BJ (cell line): ENCODE measurements at places on chromosomes 6 and 20.

DNA sequence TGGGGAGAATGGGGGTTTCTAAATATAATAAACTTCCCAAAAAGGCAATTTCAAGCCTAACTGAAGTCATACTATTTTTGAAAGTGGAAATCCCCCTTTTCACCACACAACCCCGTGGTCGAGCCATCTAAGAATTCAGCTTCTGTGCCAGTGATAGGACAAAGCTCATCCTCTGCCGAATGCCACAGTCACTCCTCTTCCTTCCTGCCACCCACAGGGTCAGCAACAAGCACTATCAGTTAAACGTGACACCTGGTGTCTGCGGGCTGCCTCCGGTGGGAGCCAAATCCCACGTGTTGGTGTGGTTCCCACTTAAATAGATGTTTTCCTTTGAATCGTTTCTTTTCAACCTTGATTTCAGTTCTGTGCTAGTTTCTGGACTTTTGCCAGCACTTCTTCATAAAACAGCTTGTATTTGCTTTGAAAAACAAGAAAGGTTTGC is 60.7 kb downstream of the TNFAIP3 start:
- DNase-seq: no peak

DNA sequence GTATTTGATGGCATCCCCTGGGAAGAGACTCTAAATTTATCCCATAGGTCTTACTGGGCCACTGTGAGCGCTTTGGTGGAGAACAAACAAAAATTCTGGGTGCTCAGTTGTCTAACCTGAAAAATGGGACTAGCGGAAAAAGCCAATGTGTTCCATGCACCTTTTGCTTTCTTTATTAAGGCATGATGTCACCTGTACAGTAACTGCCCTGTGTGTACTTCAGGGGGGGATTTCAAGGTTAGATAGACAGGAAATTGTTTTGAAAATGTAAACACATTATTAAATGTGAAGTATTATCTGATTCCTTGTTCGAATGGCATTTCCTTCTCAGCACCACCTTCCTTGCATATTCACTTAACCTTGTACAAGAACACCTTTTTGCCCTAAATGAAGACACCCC is 1.2 kb upstream of the EDN1 start:
- no peak for DNase-seq

GRCh38 chr6:16873698-16874097 is 112.4 kb upstream of the ATXN1 start:
- no peak for DNase-seq

- DNase-seq: no peak
These were observed 1368.8 kb upstream of the ADGRB3 start for GRCh38 chr6:67265996-67266921.
